ENCODE measurements at places on chromosomes 3 and 15.

DNA sequence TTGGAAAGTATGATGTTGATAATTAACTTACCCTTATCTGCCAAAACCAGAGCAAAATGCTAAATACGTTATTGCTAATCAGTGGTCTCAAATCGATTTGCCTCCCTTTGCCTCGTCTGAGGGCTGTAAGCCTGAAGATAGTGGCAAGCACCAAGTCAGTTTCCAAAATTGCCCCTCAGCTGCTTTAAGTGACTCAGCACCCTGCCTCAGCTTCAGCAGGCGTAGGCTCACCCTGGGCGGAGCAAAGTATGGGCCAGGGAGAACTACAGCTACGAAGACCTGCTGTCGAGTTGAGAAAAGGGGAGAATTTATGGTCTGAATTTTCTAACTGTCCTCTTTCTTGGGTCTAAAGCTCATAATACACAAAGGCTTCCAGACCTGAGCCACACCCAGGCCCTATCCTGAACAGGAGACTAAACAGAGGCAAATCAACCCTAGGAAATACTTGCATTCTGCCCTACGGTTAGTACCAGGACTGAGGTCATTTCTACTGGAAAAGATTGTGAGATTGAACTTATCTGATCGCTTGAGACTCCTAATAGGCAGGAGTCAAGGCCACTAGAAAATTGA is 59.7 kb downstream of the DCUN1D1 start:
- no peak for DNase-seq

- no peak for DNase-seq
These were observed 132.5 kb downstream of the ARNT2 start for GRCh38 chr15:80536716-80537115.

- no peak for DNase-seq
These were observed 55.1 kb upstream of the TRA2B start for GRCh38 chr3:185992831-185993374.

GRCh38 chr3:195105841-195106417 is 165.0 kb downstream of the XXYLT1 start:
- no peak for DNase-seq

DNA sequence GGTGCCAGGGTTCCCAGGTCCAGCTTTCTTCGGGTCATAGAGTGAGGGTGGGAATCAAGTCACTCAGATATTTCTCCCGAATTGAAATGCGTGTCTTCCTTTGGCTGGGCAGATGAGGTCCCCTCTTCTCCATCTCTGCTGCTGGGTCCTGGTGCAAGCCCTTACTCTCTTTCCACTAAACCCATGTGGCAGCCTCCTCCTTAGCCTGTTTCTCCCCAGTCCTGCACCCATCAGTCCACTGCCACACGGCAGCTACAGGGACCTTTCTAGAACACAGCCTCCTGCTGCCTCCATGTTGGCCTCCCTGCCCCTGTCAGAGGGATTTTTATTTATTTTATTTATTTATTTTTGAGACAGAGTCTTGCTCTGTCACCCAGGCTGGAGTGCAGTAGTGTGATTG is 237.4 kb upstream of the CTDSPL start:
- DNase-seq = no peak

DNA sequence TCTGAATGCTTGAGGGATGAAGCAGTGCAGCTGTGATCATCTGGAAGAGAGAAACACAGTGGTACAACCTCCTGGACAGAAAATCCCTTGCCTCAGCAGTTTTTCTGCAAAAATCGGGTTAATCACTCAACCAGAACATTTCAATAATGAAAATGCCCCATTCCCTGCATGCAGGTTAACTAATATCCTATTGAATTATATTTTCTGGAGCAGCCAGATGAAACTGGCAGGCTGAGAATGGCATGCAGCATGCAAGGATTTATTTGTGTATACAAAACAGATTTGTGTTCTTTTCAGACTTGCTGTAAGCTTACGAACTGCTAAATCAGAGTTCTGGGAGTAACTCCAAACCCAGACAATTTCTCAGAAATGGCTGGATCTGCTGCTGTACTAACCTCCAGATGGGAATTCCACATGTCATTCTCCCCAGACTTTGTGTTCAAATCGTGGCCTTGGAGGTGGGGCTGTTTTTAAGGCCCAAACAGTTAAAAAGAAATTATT is 39.1 kb downstream of the SLC9A9 start:
- no peak for DNase-seq

DNA sequence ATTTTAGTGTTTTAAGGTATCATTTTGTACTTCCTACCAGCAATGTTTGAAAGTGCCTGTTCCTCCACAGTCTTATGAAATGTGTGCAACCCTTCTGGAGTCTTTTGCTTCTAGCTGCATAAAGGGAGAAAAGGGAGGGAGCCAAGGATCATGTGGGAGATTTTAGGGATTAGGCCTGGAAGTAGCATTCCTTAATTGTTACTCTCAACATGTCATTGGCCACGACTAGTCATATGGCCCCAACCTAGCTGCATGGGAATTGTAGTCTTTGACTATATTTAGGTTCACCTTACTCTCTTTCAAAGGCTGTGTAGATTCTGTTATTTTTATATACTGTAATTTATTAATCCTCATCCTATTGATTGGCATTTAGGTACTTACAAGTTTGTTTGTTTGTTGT is 14.9 kb downstream of the CRTAP start:
- no peak for DNase-seq

DNA sequence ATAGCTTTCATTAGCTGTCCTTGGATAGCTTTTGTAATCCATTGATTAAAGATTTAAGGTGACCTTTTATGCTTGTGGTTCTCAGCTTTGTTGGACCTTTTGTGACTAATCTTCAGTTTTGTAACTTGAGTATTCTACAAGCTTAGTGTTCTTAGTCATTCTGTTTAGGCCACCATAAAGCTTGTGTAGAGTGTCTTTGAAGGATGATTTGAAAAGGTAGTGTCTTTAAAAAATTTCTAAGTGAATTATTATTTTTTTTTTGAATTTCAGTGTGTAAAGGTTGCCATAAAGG is 7.5 kb downstream of the MORF4L1 start:
- DNase-seq = no peak

DNA sequence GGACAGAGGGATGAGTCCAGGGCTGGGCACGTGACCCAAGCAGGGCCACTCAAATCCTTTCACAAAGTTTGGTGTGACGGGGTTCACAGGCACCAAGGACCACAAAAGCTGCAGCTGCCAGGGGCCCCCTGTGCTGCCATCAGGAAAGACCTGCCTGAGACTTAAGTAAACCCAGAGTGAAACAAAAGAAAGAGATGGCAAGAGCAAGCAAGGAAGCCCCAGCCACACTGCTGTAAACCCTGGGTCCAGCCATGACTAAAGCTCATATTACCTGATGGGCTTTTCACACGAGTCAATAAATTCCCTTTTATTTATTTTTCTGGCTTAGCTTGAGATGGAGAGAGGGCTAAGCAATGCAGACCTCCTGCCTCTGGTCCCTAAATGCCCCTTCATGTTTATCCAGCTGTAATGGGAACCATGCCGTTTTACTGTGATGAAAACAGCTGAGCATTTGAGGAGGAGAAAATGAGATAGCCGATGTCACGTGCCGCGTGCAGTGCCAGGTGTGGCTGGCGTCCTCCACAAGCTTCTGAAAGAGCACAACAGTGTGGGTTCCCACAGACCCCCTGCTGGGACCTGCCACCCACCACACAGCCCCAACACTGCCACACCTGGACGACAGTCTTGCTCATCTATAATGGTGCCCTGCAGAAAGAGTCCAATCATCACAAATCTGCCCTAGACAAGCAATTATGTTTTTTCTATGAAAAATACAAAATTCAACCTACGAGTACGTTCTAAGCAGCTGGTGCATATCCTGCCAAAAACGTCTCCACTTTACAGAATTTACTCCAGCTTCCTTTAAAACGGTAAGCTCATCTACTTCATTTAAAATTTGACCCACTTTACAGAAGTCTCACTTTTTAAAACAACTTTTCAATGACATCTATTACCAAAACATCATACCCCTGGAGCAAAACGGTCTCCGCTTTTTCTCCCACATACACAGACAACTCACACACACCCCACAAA is 34.2 kb downstream of the ADAMTS17 start:
- DNase-seq = no peak

DNA sequence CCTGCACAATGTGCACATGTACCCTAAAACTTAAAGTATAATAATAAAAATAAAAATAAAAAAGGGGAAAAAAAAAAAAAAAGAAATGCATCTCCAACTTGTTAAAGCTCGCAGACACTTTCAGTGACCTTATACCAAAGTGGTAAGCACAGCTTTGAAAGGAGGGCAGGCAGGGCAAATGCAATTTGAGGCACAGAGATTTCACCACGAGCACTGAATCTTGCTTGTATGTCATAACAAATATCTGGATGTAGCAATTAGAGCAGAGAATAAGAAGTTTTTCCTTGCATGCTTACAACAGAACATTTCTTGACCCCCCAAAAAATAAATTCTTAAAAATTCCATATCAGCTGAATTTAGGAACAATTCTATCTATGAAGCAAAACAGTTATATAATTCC is 66.5 kb downstream of the FBN1 start:
- DNase-seq = no peak

- DNase-seq = no peak
These were observed 22.6 kb upstream of the TEX9 start for GRCh38 chr15:56342653-56343052.

DNA sequence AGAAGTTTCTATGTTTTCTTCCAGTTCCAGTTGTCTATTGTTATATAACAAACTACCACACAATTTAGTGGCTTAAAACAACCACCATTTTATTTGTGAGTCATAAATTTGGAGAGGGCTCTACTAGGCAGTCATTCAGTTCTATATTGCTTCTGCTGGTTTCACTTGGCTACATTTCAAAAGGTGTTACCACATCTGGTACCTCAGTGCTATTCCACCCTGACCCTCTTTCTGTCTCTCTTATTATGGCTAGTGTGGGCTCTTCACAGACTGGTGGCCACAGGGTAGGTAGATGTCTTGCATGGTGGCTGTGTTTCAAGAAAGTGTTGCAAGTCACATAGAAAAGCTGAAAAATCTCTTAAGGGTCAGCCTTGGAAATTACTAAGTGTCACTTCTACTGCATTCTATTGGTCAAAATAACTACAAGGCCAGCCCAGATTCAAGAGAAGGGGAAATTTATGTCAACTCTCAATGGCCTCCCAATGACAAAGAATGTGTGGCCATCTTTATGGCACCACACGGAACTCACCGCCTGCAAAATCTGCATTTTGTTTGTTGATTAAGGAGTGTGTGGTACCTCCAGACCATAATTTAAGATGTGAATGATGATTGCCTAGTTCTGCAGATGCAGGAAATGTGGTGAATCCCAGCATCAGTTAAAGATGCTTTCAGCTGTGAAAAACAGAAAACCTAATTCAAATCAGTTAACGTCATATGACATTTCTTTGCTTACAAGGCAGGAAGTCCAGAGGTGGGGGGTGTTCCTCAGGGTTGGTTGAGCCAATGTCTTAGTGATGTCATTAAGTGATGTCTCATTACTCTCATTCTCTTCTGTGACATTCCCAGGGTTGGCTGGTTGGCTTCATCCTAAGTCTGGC is 105.8 kb upstream of the RASGRP1 start:
- DNase-seq = peak; percentile 67

DNA sequence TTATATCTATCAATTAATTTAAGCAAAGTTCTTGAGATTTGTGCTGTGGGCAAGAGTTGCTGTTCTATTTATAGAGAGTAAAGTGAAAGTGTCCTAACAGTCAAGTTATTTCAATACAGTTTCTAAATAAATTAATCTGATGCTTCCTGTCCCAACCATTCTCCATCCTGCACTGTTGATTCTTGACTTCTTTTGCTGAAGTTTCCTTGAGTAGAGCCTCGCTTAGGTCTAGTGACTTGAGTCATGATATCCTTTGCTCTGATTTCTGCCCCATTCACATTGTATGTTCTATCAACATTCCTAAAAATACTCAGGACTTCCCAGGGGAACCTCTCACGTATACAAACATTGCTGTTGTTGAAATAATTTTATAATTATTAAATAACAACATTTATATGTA is 498.4 kb upstream of the ALCAM start:
- no peak for DNase-seq

- no peak for DNase-seq
These were observed 37.9 kb downstream of the MYO5C start for GRCh38 chr15:52257734-52258062.

GRCh38 chr3:57061556-57061955 is 1.1 kb downstream of the SPATA12 start:
- DNase-seq = no peak

DNA sequence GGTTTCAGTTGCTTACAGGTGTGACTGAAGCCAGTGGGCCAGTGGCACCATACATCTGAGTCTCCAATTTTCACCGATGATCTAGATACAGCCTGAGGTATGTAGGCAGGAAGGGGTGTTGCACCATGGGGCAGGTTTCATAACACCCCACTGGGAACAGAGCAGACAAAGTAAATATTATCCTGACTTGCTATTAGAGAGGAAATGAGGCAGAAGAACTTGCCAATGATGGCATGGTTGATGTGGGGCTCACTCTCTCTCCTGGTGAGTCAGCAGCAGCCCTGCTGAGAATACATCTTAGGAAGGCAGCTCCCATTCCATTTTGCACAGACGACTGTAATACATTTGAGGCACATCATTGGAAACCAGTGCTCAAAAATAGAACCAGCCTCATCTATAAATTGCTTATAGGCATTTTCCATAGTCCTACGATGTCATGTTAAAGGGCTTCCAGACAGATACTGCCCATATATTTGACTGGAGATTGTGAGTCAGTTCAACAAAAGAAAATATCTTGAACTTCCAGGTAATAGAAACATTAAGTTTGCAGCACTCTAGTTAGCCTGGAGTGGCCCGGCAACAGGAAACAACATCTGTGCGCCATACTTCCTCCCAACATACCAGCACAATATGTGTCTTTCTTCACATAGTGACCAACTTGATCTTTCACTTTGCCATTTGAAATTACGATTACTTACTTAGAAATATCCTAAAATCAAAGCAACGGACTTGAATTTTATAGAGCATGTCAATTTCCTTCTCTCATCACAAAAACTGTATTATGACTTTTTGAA is 175.5 kb downstream of the NECTIN3 start:
- no peak for DNase-seq

DNA sequence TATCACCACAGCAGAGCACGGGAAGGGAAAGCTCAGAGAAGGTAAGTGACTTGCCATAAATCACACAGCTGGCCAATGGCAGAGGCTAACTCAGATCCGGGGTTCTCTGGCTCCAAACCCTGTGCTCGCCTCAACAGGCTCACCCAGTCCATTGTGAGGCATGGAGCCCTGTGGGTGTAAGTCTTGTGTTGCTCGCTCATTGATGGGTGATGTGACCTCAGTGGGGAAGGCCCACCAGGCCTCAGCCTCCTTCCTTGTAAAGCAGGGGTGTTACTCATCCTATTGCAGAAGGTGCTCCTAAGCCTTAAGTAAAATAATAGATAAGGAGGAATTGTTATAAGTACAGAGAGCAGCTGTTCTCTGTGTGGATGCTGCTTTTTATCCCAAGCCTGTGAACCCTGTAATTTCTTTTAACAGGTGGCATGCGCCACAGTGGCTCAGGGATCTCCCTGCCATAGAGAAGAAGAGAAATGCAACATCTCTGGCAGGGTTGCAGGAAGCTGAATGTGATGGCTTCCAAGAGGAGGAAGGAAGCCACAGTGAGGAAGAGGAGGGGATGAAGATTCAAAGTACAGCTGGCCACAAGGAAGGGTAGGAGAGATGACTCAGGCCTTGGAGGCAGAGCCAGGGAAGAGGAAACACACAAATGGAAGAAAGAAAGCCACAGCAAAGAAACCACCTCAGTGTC is 30.9 kb upstream of the SPSB4 start:
- no peak for DNase-seq
